ENCODE measurements at places on chromosomes 13 and 19. TPM values are rescaled to one million over a fixed set of nuclear protein-coding genes. Genes with fewer than 3 reads are reported as not detected.
A peak's percentile ranks its signal among the peaks of the same experiment; 100 is the strongest.

GRCh38 chr13:34667286-34668218, 274.5 kb upstream of the NBEA start:
- no peak for DNase-seq

DNA sequence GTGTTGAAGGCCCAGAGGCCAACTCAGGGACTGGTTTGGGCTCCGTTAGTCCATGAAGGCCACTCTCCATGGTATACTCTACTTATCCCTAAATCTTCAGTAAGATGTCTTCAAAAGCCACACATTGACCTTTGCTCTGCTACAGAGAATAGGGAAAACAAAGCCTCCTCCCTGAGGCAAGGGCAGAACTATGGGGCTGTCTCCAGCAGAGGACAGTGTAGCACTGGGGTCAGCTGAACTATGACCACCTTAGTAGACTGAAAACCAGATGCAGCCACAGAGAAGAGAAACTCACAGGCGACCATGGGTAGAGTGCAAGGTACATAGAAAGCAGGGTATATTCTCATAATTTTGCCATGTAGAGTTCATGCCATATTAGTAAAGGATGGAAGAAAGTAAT, 587.4 kb downstream of the LMO7 start:
- no peak for DNase-seq

- DNase-seq = no peak
Measured at GRCh38 chr19:18533058-18533457, 10.3 kb downstream of the FKBP8 start.

DNA sequence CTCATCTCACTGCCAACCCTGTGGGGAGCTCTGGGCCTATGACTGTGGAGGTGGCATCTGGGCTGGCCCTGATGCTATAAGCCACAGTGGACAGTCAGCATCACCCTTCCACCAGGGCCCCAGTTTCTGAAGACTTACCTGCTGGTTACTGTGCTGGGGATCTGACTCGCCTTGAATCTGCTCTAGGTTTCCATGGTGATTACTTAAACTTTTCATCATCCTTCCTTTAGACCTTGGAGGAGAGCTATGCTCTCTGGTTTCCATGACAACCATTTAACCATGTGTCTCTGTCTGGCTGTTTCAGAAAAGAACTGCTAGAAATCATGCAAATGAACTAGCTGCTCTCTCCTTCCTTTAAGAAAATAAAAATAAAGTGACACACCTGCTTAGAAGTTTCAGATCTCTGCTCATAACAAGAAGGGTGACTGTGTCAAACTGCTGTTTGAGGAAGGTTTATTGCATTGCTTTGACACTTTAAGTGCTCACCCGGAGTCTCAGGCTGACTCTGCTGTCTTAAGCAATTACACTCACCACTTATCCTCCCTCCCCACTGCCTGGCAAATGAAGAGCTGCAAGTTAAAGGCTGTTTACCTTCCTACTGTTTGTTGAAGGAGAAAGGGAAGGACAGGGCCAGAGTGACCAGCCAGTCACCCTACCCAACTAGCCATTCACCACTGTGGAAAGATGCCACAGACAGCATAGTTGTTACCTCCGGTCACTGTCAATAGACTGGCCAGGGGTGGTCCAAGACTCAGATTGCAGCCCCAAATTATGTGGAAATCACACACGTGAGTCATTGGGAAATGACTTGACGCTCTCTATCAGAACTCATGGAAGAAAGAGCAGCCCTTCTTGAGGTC, 87.6 kb downstream of the HSPH1 start:
- no peak for DNase-seq

GRCh38 chr13:30334663-30335386, 27.5 kb upstream of the KATNAL1 start:
- DNase-seq = no peak

- peak; percentile 49 for DNase-seq
Measured at GRCh38 chr19:29841559-29842367, 30.0 kb downstream of the CCNE1 start.

- DNase-seq = peak; percentile 50
Measured at GRCh38 chr19:47228937-47229675, 1.9 kb downstream of the BBC3 start.

- peak; percentile 87 for DNase-seq
Measured at GRCh38 chr13:20566898-20567874, at the start of gene IFT88. TSS of gene IFT88 (plus strand) at chr13:20567157. CDS start at chr13:20574386, 7,229 bp downstream.

DNA sequence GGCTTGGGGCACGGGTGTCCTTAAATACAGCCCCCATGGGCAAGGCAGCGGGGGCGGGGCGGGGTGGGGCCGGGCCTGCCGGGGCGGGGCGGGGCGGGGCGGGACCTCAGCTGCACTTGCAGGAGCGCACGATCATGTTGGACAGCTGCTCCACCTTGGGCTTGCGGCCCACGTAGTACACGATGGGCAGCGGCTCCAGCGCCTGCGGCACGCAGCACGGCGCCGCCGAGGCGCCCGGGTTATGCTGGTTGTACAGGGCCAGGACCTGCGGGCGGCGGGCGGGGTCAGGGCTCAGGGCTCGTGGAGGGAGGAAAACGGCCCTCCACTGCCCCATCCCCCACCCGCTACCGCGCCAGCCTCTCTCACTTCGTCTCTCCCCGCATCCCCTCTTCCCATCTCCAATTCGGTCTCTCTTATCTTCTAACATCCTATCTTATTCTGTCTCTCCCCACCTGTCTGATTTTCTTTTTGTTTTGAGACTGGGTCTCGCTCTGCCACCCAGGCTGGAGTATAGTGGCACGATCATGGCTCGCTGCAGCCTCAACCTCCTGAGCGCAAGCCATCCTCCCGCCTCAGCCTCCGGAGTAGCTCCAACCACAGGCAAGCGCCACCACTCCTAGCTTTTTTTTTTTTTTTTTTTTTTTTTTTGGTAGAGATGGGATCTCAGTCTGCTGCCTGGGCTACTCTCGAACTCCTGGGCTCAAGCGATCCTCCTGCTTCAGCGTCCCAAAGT, 21.1 kb downstream of the CCDC97 start:
- no peak for DNase-seq

DNA sequence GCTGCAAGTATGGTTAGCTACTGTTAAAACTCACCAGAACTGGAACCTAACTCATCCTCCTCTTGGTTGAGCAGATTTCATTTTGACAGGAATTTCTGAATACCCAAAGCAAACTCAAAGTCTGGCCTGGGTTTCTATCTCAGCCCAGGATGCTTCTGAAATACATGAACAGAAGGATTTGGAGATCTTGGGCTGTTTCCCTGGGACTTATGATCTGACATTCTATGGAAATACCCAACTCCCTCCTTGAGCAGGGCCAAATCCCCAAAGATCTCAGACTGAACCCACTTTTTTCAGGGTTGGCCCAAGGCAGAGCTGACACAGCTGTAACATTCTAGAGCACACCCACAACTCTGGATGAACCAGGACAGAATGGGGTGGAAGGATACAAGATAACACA, 1.1 kb upstream of the ITM2B start:
- DNase-seq = peak; percentile 16

DNA sequence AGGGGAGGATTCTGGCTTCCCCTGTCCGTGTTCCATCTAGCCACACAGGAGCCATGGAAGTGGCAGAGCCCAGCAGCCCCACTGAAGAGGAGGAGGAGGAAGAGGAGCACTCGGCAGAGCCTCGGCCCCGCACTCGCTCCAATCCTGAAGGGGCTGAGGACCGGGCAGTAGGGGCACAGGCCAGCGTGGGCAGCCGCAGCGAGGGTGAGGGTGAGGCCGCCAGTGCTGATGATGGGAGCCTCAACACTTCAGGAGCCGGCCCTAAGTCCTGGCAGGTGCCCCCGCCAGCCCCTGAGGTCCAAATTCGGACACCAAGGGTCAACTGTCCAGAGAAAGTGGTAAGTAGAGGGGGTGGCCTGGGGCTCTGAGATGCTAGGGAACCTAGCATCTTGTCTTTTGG, 1.5 kb downstream of the BABAM1 start:
- no peak for DNase-seq

DNA sequence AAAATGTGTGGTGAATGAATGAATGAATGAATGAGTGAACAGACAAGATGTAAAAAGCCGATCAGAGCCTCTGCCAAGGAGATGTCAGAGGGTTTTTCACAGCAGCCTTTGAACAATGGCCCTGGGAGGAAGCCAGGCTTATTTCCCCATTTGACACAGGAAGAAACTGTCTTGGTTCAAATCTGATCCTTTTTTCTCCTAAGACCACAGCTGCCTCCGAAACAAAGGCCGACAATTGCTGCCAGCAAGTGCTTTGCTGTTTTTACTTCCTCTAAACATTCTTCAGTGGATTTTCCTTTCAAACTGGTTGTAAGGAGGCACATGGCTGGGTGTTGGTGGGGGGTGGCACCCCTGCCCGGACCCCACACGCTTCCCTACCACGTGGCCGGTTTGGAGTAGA, 44.2 kb upstream of the HOMER3 start:
- DNase-seq = no peak

GRCh38 chr13:45833663-45834375, 17.7 kb downstream of the SIAH3 start:
- DNase-seq = peak; percentile 47

- DNase-seq = peak; percentile 14
Measured at GRCh38 chr13:51271528-51272085, 49.4 kb downstream of the FAM124A start.

DNA sequence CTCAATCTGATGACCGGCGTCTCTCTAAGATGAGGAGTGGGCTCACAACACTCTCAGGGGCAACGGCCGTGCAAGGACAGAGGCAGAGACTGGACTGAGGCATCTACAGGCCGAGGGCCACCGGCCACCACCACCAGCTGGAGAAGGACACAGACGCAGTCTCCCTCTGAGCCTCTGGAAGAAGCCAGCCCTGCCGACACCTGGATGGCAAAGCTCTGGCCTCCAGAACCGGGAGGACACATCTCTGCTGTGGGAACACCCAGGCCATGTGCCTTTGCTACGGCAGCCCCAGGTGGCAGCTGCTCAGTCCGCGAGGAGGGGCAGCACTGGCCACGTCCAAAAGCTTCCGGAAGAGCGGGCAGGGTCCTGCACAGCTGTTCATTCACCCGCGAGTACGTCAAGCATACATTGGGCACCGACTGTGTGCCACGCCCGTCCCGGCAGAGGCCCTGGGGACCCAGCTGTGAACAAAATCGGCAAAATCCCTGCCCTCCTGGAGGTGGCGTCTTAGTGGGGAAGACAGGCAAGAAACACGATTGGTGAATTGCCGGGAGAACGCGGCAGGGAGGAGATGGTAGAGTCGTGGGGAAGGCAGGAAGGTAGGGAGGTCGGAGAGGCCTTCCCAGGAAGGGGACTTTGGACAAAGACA, 17.1 kb downstream of the C2CD4C start:
- no peak for DNase-seq

- no peak for DNase-seq
Measured at GRCh38 chr19:40976134-40976533, 14.9 kb upstream of the CYP2B6 start.

ZNF99 gene
- total RNA-seq = 0.30 TPM

SGCG gene
- 3.0 TPM for total RNA-seq

IGFLR1 gene
- total RNA-seq = 7.6 TPM

KLK4 gene
- not detected for total RNA-seq

GNG7 gene
- 115 TPM for total RNA-seq

SPC24 gene
- 1.9 TPM for total RNA-seq

CUL4A gene
- total RNA-seq = 44.5 TPM

LRRC63 gene
- 3.9 TPM for total RNA-seq

TEX26 gene
- 3.0 TPM for total RNA-seq

SIGLEC8 gene
- 13.4 TPM for total RNA-seq

All from dorsolateral prefrontal cortex (tissue), 122 donors.